ENCODE measurements at places on chromosomes 13 and 19.
A peak's percentile ranks its signal among the peaks of the same experiment; 100 is the strongest.

DNA sequence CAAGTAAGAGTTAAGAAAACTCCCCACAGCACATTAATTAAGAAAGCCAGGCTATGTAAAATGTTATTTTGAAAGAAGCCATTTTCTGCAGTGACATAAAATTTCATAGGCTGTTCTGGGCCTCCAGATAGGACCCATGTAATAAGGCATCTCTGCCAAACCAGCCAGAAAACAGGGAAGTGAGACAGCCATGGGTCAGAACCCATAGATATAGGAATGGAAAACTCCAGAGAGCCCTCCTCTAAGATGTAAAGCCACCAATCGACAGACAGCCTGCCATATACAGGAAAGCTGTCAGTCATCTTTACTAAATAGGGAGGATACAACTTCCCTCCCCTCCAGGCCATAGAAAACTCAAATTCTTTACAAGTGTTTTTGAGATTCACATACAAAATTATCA lies 493.3 kb downstream of the COG6 start:
- no peak for DNase-seq

- DNase-seq: no peak
Measured at GRCh38 chr13:109454167-109454917, 332.0 kb downstream of the IRS2 start.

DNA sequence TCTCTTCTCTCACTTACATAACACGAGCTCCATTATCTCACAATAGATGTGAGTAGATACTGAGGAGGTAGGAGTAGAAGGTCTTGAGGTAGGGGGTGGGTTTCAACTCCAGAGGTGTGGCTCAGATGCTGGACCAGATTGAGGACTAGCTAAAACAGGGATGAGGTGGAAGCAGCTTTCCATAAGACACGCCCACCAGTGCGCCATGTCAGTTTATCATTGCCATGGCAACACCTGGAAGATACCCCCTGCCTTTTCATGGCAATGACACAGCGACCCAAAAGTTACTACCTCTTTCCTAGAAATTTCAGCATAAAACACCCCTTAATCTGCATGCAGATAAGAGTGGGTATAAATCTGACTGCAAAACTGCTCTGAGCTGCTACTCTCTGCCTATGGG lies 44.1 kb downstream of the KCTD15 start:
- DNase-seq: no peak

GRCh38 chr19:16025108-16026101 lies 50.9 kb upstream of the TPM4 start:
- no peak for DNase-seq

DNA sequence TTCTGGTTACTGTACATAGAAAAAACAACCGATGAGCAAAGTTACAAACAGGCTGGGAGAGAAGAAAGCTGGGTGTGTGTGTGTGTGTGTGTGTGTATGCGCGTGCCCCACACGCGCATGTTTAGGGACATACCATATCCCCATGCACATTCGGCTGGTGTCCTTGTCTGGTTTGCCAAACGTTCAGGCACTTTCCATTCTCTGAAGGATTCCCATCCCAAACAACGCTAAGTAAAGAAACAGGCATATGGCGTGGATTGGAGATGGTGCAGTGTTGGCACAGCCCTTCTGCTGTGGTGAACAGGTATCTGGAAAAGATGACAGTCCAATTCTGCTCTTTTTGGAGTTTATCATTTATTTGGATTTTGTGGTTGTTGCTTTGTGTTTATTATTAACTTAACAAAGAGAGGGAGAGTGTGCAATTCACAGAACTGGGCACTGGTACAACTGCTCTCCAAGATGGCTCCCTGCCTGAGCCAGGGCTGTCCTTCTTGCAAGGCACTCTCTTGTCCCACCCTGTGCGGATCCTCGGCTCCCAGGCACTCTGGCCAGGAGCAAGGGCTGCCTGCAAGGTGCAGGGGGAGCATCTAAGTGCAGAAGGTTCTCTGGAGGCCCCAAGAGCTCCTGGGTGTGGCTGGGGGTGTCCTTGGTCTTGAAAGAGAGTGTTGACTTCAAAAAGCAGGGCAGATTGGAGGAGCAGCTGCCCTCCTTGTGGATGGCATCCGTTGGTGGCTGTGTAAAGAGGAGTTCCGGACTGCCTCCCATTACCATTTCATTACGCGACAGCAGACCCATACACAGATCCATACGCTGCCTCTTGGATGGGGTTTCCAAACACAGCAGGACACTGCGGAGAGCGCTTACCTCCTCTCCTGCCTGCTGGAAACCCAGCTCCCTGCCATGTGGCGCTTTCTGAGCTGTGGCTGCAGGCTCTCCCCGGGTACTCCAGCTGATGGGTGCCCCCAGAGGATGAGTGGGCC lies 263.1 kb downstream of the ZNF536 start:
- DNase-seq: no peak

GRCh38 chr19:38647966-38648768 lies 718 bp downstream of the ACTN4 start:
- DNase-seq: no peak

GRCh38 chr19:24098359-24098758 lies 11.4 kb downstream of the ZNF254 start:
- no peak for DNase-seq

GRCh38 chr13:33487575-33488243 lies 202.2 kb upstream of the STARD13 start:
- DNase-seq: no peak

GRCh38 chr19:13920940-13921747 lies 15.1 kb downstream of the CC2D1A start:
- DNase-seq: no peak

- DNase-seq: no peak
Measured at GRCh38 chr13:25429466-25429865, 57.7 kb downstream of the ATP8A2 start.

DNA sequence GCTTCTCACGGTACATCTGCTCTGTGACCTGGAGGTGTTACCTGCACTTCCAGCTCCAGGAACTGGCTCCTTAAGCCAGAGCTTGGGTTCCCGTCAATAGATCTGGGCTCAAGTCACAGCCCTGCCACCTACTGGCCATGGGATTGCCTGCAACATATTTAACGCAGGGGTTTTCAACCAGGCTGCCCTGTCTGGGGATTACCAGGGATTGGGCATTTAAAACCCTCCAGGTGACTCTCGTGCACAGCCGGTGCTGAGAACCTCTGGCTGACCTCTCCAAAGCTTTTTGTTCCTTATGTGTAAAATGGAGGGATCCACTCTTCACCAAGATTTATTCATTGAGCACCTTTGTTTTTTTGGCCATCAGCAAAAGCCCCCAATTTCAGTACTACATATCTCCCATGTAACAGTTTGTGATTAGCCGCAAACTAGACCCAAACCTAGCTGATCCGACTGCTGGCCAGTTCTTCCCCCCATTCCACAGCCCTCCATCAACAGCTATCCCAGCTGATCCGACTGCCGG lies 76.6 kb upstream of the STK24 start:
- DNase-seq: peak; percentile 71

DNA sequence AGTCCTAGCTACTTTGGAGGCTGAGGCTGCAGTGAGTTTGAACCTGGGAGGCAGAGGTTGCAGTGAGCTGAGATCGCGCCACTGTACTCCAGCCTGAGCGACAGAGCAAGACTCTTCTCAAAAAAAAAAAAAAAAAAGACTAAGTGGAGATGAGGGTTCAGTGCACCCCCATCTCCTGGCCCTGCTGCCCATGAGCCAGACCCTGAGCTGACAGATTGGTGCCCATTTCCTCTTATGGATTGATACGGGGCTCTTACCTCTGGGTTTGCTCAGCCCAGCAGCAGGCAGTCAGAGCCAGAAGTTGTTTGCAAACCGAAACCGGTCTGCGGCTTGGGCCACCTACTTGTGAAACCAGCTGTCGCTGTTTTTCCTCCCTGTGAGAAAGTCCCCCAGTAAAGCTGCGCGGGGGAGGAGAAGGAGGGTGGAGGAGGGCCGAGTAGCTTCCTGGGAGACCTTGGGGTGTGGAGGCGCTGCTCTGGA lies 36.9 kb downstream of the ARRDC2 start:
- DNase-seq: peak; percentile 74

DNA sequence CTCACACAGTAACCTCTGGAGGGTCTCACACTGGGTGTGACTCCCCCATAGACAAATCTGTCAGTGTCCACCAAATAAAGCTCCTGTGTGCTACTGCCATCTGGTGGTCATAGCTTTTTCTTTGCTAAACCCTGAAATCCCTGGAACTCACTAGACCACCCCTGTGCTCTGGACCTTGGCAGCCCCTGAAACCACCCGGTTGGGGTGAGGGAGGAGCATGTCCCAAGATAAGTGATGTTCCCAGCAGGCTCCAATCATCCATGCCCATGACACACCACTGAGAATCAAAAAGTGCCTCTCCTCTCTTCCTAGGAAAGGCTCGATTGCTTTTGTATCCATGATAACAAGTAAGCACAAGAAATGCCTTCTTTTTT lies 6.5 kb upstream of the HSD17B14 start:
- DNase-seq: no peak

Measured in left ventricle myocardium inferior (tissue), 1 donor.